Common myeloid progenitor, CD34-positive (primary cell): ENCODE measurements at places on chromosomes 2 and 18.
A peak's percentile ranks its signal among the peaks of the same experiment; 100 is the strongest.

- DNase-seq: no peak
These were observed 67.4 kb downstream of the POLE4 start for GRCh38 chr2:75025633-75026380.

- no peak for DNase-seq
These were observed 76.2 kb upstream of the SIX2 start for GRCh38 chr2:45085487-45085886.

- DNase-seq: peak; percentile 31
These were observed 43.0 kb upstream of the RAB6C start for GRCh38 chr2:129936334-129936934.

GRCh38 chr2:64730551-64731262 lies 77.0 kb upstream of the SERTAD2 start:
- DNase-seq: peak; percentile 60

- no peak for DNase-seq
These were observed 24.5 kb upstream of the KCNK3 start for GRCh38 chr2:26668041-26668440.

DNA sequence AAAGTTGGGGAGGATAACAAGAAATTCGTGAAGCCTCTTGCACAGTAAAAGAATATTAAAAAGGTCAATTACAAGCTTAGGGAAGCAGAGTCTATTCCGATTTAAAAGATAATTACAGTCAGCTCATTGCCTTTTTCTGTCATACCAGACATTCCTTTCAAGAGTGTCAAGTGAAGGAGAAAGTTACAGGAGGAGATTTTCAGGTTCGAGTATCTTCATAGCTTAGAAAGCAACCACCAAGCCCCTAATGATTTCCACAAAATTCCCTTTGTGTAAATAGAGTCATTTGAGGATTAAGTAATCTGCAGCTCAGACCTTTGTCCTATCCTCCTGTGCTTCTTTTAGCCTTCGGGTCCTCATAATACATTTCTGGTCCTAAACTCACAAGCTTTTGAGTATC lies 414.9 kb downstream of the CDH2 start:
- no peak for DNase-seq

DNA sequence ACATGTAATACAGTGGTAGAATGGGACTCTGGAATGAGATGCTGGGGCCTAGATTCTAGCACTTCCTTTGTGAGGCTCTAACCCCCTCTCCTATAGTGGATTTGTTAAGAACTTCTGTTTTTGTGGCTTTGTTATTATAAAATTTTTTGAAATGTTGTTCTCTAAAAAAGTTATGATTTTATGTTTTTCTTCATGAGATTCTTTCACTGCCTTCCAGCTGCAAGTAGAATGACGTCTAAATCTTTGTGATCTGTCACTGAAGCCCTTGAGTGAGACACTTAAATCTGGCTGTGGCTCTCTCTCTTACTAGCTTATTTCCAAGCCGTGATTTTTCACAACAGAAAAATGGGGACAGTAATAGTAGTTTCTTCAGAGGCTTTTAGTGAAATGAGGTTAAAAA lies 1.6 kb downstream of the CASP8 start:
- DNase-seq: peak; percentile 52

DNA sequence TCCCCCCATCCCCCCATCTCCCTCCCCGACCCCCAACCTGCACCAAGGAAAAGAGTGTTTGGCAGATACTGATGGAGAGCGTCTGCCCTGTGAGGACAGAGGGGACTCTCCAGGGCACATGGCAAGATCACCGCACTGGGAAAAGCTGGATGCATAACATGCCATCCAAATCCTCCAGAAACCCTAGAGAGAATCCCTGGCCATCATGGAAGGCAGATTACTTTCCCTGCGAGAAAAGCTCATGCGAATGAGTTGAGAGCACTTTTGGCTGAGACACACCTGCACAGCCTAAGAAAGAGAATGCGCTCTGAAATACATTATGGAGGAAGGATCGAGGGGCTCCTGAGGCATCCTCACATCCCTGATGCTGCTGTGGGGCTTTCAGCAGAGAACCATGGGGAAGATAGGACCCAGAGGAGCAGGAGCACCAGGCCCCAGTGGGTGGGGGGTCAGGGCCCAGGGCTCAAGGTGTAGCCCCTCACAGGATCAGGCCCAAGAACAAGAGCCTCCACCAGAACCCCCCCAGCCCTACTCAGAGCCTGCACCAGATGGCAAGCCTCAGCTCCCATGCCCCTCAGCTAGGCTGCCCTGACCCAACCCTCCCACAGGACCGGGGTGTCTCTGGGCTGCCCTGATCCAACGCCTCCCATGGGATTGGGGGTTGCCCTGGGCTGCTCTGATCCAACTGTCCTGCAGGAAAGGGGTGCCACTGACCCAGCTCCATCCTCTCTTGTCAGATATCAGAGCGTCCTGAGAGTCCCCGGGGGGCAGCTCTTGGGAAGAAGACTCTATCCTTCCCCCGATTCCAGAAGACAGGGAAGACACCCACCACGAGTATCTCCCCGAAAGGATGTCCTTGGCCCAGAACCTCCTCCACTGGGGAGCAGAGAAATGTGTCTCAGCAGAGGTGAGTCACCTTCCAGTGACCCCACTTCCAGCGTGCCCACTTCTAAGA lies 153.4 kb downstream of the NDUFA10 start:
- no peak for DNase-seq

DNA sequence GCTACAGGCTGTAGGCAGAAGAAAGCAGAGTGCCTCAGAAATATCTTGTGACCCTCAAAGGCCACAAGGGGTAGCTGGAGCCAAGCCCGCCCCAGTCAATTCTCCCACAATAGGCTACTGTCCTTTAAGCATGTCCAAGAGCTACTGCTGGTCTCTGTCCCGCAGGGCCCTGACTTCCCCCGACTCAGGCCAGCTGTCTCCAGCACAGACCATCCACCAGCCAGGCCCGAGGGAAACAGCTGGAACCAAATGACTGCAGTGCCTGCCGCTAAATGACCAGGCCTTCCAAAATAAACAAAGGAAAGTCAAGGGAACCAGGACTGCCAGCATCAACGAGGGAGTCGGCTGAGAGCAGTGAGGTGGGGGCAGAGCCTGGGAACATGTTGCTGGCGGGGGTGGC lies 36.7 kb downstream of the MCFD2 start:
- DNase-seq: no peak

DNA sequence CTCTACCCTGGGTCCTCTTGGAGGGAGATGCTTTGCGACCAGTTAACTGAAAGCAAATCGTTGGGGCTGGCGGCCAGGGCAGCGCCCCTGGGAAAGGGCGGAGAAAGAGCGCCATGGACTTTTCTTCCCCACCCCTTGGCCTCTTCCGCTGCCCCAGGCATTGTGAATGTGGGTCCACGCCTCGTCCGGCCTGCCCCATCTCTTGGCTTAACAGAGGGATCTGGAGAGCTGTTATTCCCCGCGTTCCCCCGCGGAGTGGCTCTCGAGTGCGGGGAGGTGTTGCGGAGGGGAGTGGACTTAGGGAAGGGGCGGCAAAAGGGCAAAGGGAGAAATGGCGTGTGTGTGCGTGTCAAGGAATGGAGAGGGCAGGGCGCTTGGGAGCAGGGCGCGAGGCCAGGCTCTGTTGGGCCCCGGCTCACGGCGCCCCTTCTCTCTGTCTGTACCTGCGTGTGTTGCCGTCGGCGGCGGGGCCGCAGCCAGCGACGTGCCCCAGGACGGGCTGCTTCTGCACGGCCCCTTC lies 6.6 kb downstream of the EMX1 start:
- DNase-seq: no peak

GRCh38 chr18:47767699-47768098 lies 162.8 kb downstream of the SMAD2 start:
- DNase-seq: no peak

DNA sequence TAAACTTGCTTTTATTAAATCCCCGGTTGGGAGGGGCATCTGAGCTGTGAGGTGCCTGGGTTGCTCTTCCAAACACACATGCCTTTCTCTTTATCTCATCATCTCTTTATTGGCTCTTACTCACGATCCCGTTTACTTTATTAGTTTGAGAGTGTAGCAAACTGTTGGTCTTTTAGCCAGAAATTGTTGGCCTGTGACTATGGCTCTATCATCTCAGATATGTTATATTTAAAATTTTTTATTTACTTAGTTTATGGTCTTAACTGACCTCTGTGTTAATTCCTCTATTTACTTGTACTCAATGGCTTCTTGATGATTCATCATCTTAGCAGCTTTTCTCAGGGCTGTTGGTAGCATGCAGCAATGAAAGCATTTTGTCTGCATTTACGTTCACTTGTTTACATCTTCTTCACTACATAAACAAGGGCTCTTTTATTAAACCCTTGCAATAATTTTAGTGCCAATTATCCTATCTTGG lies 408.4 kb downstream of the HRH4 start:
- no peak for DNase-seq

DNA sequence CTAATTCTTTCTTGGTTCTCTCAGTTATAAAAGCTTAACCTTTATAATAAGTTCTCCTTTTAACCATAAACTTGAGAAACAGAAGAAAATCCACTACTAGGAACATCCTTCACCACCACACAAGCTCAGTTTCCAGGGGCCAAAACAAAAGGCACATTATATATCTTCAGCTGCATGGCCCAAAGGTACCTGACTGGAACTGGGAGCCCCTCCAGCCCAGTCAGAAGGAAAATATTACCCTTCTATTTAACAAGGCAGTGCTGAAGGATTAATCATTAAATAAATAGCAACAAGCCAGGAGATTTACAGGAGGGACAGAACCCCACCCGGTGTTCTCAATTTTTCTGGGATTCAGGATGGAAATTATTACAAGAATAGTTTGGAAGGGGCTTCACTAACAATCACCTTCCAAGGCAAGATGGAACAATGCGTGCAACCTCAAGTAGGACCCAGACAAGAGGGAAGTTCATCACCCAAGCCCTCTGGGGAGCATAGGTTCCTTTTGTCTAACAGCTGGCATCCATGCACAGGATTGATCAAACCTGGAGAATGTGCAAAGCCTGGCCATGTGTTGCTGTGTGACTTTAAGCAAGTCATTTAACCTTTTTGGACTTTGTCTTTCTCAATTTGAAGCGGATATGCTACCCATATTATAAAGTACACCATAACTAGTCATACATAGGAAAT lies 159.6 kb upstream of the SETBP1 start:
- DNase-seq: no peak

DNA sequence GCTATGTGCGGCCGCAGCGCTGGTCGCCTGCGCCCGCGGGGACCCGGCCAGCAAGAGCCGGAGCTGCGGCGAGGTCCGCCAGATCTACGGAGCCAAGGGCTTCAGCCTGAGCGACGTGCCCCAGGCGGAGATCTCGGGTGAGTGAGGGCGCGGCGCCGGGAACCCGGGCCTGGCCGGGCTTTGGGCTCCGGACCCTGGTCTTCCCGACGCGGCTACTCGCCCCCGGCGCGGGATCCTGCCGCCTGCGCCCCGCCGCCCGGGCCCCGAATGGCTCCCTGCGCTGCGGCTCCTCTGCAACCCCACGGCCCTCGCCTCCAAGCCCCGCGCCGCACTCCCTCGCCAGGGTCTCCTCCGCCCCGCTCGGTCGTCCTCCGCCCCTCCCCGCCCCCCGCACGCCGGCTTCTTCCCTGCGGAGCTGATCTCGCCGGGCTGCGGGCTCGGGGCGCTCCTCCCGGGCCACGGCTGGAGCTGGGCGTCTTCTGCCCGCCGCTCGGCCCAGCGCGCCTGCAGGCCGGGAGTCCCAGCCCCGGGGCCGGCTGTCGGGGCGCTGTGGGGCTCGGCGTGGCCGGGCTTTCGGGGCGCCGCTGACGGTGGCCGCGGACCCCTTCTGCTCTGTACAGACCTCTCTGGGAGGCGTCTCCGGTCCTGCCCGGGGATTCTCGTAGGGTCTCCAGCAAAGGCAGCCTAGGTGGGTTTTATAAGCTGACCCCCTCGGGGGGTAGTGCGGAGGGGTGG lies 652 bp downstream of the GPC1 start:
- DNase-seq: no peak

DNA sequence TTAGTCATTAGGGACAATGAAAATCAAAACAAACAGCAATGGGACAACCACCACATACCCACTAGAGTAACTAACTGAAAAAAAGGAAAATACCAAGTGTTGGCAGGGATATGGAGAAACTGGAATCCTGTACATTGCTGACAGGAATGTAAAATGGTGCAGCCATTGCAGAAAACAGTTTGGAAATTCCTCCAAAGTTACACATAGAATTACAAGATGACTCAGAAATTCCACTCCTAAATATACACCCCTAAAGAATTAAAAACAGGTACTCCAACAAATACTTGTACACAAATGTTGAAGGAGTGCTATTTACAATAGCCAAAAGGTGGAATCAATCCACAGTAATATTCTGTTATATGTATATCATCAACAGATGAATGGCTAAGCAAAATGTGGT lies 110.9 kb downstream of the ROCK1 start:
- DNase-seq: no peak

GRCh38 chr2:37453027-37453426 lies 108.6 kb downstream of the QPCT start:
- DNase-seq: no peak
